Stimulated activated CD4-positive, alpha-beta T cell treated with anti-CD3 and anti-CD28 coated beads, TNF-alpha, amount 100 ng/mL, for 48 hours (primary cell): ENCODE measurements at places on chromosomes 5 and 9.

DNA sequence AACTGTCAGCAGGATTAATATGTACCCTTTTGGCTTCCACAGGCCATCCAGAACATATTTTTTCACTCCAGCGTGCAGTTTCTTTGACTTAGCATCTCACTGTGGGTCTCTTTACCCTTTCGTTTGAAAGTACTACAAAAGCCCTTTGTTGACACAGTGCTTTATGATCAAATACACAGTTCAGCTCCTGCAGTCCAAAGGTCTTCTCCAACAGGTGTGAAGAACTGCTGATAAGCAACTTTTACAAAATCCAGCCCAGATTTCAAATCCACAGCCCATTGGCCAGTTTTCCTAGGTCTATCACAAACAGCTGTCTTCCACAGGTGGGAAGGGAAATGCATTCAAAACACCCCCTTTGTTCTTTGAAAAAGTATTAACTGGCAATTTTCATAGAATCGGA lies 54.8 kb downstream of the MYO10 start:
- DNase-seq: no peak

DNA sequence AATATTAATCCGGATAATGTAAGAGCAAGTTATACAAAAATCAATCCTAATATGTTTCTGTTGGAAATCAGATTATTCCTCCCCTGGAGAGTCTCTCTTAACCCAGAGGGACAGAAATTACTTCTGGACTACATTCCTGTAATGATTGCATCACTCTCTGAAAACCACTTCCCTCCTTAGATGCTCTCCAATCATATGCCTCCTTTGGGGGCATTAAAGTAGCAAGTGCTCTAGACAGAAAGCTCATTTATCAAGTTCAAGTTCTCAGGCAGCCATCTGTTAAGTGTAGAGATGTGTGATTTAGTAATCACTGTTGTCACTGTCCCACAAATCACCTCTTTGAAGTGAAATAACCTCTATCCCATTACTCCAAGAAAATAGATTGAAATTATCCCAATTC lies 247.1 kb downstream of the SLCO4C1 start:
- no peak for DNase-seq

GRCh38 chr9:137294091-137294680 lies 7.9 kb downstream of the NRARP start:
- no peak for DNase-seq

- no peak for DNase-seq
Measured at GRCh38 chr5:54915466-54916027, 69.8 kb downstream of the ESM1 start.

GRCh38 chr9:6787793-6788161 lies 30.0 kb downstream of the KDM4C start:
- DNase-seq: no peak

DNA sequence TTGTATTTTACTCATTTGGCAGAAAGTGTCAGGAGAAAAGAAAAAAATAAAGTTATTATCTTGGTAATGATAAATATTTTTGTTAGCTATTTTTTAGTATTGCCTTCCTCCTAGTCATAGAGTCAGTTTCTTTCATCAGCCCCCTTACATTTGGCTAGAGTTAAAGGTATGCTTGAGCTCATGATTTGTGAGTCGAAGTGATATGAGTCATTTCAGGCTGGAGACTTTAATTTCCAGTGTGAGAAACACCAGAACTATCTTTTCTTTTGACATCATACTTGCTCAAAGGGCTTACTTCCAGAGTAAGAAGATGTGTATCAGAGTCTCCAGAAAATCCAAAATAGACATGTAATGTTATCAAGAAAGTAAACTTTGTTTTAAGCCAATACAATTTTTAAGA lies 746.7 kb upstream of the TYRP1 start:
- DNase-seq: no peak

GRCh38 chr9:73234008-73234360 lies 82.3 kb downstream of the ANXA1 start:
- DNase-seq: no peak

DNA sequence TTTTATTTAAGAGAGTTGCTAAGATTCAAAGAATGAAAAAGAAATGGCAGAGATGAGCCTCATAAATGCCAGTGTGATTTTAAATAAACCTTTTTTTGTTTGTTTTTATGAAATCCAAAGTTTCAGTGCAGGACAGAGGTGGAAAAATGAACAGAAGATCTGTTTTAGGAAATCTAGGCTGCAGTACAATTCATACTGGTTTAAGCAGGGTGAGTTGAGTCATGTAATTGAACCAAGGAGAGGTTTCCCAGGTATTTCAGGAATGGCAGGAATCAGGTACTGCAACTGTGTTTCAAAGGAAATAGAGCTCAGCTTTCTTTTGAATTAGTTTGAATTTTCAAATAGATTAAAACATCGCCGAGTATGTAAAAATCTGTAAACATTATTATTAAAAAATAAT lies 3.0 kb upstream of the ANKRD31 start:
- no peak for DNase-seq

DNA sequence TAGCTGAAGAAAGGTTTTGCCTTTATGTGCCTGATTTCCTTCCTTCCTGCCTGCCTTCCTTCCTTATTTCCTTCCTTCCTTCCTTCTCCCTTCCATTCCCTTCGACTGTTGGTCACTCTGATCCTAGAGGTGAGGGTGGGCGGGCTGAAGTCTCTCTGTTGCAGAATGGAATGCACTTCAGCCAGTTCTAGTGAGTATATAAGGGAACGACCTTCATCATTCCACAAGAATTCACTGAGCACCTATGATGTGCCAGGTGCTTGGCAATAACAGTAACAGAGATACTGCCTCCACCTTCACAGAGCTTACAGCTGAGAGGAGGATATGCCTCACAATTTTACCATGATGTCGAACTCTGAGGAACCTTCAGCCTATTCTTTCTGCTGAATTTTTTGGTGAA lies 8.7 kb upstream of the OR5C1 start:
- DNase-seq: no peak

DNA sequence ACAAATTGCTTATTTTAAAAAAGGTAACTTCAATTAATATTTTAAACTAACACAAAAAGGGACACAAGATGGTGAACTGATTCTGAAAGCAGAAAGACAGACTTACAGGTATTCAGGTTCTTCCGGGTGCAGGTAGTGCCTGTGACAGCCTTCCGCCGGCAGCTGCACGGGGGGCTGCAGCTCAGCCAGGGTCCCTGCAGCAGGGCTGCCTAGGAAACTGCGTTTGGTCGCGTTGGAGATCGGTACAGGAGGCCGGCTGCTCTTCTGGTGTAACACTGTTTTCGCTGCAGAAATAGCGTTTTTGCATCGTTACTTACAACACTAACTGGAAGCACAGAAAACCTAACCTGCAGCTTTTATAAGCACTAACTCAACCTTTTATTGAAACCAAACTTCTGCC lies 80.0 kb downstream of the CAMSAP1 start:
- DNase-seq: no peak

DNA sequence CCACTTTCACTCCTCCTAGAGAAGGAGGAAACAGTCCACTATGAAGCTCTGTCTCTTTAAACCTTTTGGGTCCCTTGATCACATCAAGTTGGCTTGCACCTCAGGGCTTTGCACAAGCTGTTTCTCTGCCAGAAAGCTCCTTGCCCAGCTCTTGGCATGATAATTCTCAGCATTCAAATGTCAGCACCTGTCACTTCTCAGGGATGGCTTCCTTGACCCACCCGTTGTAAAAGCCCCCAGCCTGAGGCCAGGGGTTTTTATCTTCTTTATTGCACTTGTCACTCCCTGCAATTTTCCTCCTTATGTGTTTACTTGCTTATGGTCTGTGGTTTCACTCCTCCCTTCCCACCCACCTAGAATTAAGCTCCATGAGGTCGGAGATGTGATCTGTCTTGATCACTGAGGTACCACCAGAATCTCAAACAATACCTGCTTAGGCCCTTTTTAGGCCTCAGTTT lies 200.7 kb upstream of the TBC1D2 start:
- DNase-seq: no peak

GRCh38 chr5:135847976-135848375 lies 13.5 kb downstream of the SLC25A48 start:
- DNase-seq: no peak

- no peak for DNase-seq
Measured at GRCh38 chr9:129891569-129891968, 56.3 kb downstream of the USP20 start.

DNA sequence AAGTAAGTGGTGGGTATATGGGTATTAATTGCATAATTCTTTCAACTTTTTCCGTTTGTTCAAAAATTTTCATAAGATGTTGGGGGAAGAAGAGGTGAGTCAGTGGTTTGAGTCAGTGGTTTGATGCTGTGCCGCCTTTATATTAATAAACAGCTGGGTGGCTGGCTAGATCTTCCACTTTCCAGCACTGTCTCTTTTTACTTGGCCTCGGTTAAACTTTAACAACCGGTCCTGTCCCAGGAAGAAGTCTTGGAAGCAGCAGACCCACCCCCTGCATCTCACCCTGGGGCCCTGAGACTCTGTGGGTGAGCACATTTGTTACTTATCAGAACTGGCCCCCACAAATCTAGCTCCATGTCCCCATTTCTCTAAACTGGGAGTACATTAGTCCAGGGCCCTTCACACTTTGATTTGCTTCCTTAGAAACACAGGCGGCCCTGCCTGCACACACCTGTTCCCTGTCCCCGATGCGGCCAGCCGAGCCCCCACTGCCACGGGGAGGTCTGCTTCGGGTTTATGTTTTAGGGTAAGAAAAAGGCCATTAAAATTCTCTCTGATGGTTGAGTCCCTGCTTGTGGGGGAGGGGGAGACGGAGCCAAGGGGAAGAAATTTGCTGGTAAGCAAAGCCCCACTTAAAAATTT lies 90.7 kb downstream of the PTCH1 start:
- no peak for DNase-seq

DNA sequence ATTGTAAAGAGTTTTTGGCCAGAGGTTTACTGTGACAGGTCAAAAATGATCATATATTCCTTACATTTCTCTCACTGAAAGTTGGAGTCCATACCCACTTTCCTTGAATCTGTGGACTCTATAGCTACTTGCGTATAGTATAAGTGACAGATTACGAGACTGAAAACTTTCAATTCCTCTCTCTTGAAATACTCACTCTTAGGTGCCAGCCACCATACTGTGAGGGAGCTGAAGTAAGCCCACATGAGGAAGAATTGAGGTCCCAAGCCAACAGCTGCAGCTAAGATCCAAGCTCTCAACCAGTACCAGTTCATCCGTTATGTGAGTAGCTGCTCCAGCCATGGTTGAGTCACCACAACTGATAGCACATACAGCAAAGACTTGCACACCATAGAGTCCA lies 128.1 kb upstream of the FAM174A start:
- no peak for DNase-seq

DNA sequence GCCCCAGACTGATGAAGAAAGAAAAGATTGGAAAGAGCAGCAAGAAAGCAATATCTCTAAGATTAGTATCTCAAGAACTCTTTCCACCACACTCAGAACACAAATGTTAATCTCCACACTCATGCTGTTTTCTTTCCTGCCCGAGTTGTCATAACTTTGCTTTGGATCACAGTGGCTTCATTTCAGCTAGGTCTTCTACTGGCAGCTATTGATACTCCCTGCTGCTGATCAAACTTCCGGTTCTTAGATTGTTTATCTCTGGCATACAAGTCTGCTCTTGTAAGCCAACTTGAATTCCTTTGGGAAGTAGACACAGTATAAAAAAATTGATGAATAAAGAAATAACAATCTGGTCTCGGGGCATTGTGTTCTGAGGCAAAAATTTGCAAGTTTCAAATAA lies 77.7 kb upstream of the SPEF2 start:
- DNase-seq: no peak

- no peak for DNase-seq
Measured at GRCh38 chr5:54117957-54118356, 192.4 kb downstream of the ARL15 start.

GRCh38 chr5:150661821-150662596 lies 958 bp downstream of the MYOZ3 start:
- DNase-seq: no peak

DNA sequence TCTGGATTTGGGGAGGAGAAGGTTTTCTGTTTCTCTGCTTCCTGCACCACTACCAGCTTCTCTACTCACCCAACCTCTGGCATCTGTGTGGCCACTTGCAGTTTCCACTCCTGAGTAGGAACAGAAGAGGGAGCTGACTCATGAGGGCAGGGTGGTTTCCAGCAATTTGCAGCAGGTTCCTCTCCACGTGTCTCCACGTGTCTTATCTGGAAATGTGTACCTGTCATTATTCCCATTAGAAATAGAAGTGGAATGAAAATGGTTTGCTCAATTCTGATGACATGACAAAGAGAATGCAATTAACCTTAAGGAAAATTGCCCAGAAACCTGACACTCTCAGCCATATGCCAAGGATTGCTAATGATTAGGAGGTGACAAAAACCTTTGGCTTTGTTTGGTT lies 33.0 kb downstream of the EGFLAM start:
- DNase-seq: no peak

DNA sequence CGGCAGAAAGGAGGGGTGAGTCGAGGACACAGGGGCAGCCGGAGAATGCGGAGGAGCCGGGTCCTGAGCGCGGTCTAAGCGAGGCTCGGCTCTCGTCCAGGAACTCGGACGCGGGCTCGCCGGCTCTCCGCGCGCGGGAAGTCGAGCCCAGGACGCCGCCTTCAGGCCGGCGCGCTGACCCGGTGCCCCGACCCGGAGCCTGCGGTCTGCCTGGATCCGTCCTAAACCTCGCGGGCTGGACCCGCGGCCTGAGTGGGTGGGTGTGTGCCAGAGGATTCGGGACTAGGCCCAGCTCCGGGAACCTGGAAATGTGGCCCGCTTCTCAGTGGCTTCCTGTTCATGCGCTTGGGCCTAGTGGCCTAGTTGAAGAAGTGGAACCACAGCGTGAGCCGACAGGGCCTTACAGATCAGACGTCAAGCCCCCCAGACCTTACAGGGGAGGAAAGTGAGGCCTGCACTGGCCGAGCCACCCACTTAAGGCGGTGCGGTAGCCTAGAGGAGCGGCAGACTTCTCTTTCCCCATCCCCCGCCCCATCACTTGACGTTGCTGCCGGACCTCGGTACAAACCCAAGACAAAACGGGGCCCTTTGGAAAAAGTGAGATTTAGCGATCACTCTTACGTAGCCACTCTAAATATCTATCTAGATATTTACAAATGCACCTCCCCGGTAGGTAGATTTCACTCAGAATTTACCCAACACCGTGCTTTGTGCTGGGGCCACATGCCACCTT lies 1.2 kb downstream of the CDKN2B-AS1 start:
- no peak for DNase-seq

GRCh38 chr5:116908537-116908936 lies 333.9 kb upstream of the SEMA6A start:
- DNase-seq: no peak

DNA sequence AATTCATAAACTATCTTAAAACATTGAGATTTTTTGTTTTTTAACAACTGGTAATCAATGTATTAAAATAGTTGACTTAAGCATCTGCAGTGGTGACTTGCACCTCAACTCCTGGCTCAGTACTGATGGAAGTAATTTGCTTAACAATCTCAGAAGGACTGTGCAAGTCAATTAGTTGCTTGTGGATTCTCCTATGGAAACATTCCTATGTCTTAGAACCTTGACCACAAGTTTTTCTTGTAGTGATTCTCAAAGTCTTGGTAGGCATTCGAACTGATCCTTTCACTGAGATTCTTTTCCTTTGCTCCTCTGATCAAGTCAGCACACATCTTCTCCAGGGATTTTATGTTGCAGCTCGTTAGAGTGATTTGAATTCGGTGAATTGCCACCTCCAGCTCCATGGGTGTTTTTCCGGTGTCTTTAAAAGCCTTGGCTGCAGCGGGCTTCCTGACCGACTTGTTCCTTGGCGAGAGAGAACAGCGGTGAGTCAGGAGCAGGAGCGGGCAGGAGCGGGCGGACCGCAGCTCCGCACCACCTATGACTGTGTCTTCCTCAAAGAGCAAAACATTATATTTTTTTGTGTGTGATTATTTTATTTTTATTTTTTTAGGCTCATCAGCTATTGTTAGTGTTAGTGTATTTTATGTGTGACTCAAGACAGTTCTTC lies 21.1 kb downstream of the HMGXB3 start:
- no peak for DNase-seq
